ENCODE measurements at places on chromosomes 2 and 18. TPM values are rescaled to one million over a fixed set of nuclear protein-coding genes. Genes with fewer than 3 reads are reported as not detected.
A peak's percentile ranks its signal among the peaks of the same experiment; 100 is the strongest.

The ACVR1 gene
- polyA plus RNA-seq: 16.1 TPM

- H3K4me1 ChIP-seq: no peaks in the 10 kb centered on the region
- no peak overlapping the region for H3K27ac ChIP-seq
- no peaks in the 10 kb centered on the region for H3K36me3 ChIP-seq
- H3K4me3 ChIP-seq: no peak overlapping the region
- no peak for DNase-seq
These were observed 37.9 kb downstream of the EHD3 start for GRCh38 chr2:31271851-31272267.

- H3K36me3 ChIP-seq: no peaks in the 10 kb centered on the region
- H3K4me1 ChIP-seq: no peaks in the 10 kb centered on the region
- H3K27ac ChIP-seq: no peak overlapping the region
- H3K4me3 ChIP-seq: no peak overlapping the region
These were observed 46.3 kb upstream of the RALBP1 start for GRCh38 chr18:9428862-9429661.

GRCh38 chr2:204608237-204608939, 63.1 kb downstream of the PARD3B start:
- no peak overlapping the region for H3K4me3 ChIP-seq
- no peaks in the 10 kb centered on the region for H3K4me1 ChIP-seq
- H3K36me3 ChIP-seq: no peaks in the 10 kb centered on the region
- no peaks in the 10 kb centered on the region for H3K27me3 ChIP-seq

DNA sequence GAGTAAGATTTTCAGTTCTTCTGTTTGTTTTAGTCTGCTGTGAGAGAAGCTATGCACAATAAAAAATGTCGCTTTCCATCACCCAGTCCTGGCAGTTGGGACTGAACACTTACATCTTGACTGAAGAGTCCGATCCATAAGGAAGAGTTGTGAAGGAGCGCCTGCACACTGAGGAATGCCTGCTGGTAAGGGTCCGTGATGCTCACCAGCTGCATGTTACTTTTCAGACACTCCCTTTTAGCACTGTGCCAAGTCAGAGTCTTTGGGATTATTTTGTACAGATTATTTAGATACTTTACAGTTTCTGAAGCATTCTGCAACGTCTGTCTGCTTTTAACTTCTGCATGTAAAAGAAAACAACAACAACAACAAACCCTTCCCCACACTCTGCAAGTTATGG, 42.6 kb upstream of the CD302 start:
- peaks cover 28% of the 10 kb centered on the region for H3K36me3 ChIP-seq

DNA sequence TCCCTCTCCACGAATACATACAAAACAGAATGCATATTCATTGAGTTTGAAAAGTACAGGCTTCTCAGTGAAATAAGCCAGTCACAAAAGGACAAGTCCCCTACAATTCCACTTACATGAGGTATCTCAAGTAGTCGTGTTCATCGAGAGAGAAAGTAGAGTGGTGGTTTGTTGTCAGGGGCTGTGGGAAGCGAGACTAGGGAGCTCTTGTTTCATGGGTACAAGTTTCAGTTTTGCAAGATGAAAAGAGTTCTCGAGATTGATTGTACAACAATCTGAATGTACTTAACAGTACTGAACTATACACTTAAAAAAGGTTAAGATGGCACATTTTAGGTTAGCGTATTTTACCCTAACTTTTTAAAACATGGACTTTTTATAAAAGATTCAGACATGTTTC, 71.5 kb upstream of the TTC39C start:
- DNase-seq: peak; percentile 40
- no peak overlapping the region for H3K4me3 ChIP-seq
- H3K4me1 ChIP-seq: peaks cover 36% of the 10 kb centered on the region
- no peaks in the 10 kb centered on the region for H3K27me3 ChIP-seq
- no peak overlapping the region for H3K27ac ChIP-seq

- H3K36me3 ChIP-seq: no peaks in the 10 kb centered on the region
- peaks cover 32% of the 10 kb centered on the region for H3K4me1 ChIP-seq
- no peaks in the 10 kb centered on the region for H3K27me3 ChIP-seq
- H3K27ac ChIP-seq: no peak overlapping the region
- H3K4me3 ChIP-seq: no peak overlapping the region
These were observed 82.8 kb downstream of the AFF3 start for GRCh38 chr2:100059638-100060037.

- H3K27me3 ChIP-seq: no peaks in the 10 kb centered on the region
- H3K27ac ChIP-seq: no peak overlapping the region
- DNase-seq: no peak
These were observed 15.0 kb downstream of the RAB27B start for GRCh38 chr18:54843314-54843713.

The ARHGEF33 gene
- 0.09 TPM for polyA plus RNA-seq

The OXER1 gene
- not detected for polyA plus RNA-seq

DNA sequence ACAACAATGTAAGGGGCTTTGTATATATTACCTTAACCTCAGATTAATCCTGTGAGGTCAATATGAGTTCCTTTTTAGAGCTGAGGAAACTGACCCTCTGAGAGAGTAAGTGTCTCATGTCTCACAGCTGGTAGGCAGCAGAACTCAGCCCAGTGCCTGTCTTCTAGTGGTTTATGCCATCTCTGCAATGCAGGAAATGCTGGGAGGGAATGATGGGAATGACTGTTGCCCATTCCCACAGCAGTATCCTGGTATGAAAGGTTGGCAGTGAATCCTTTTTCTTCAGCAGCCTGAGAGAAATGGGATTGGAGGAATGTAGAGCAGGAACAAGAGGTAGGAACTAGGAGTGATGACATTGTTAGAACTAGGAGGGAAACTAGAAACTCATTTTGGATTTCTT, 6.0 kb downstream of the MRPL30 start:
- H3K27ac ChIP-seq: no peak overlapping the region
- H3K4me3 ChIP-seq: no peak overlapping the region
- H3K36me3 ChIP-seq: peaks cover 2% of the 10 kb centered on the region
- H3K27me3 ChIP-seq: no peaks in the 10 kb centered on the region
- DNase-seq: no peak

GRCh38 chr2:41967476-41968181, 80.2 kb upstream of the PKDCC start:
- DNase-seq: no peak
- no peak overlapping the region for H3K4me3 ChIP-seq
- no peaks in the 10 kb centered on the region for H3K36me3 ChIP-seq
- H3K27me3 ChIP-seq: no peaks in the 10 kb centered on the region

The TBR1 gene
- not detected for polyA plus RNA-seq

Measured in CD4-positive, alpha-beta memory T cell (primary cell).